T-helper 22 cell (primary cell): ENCODE measurements at places on chromosomes 6 and 20.

DNA sequence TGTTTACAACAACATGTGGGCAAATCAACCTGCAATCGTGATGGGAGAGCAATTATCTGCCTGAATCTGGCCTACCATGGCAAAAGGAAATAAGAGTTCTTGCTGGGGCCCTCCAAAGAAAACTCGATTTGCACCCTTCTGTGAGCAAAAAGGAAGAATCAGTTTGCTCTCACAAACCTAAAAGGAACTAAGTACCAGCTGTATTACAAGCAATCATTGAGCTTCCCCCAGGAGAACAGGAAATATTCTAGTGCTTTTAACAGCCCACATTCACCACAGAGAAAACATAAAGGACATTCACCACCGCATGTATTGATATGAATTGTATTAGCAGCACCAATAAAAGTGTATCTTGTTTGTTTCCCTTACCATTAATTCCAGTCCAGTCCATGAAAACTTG lies 75.0 kb downstream of the MBOAT1 start:
- no peak for DNase-seq

- no peak for DNase-seq
These were observed 521.1 kb downstream of the TFAP2B start for GRCh38 chr6:51339728-51340127.

- no peak for DNase-seq
These were observed 205.6 kb upstream of the RIN2 start for GRCh38 chr20:19552221-19553180.

GRCh38 chr20:21324126-21324525 lies 21.0 kb downstream of the XRN2 start:
- DNase-seq = no peak

- DNase-seq = no peak
These were observed 2.2 kb upstream of the IL20RA start for GRCh38 chr6:137046871-137047412.

DNA sequence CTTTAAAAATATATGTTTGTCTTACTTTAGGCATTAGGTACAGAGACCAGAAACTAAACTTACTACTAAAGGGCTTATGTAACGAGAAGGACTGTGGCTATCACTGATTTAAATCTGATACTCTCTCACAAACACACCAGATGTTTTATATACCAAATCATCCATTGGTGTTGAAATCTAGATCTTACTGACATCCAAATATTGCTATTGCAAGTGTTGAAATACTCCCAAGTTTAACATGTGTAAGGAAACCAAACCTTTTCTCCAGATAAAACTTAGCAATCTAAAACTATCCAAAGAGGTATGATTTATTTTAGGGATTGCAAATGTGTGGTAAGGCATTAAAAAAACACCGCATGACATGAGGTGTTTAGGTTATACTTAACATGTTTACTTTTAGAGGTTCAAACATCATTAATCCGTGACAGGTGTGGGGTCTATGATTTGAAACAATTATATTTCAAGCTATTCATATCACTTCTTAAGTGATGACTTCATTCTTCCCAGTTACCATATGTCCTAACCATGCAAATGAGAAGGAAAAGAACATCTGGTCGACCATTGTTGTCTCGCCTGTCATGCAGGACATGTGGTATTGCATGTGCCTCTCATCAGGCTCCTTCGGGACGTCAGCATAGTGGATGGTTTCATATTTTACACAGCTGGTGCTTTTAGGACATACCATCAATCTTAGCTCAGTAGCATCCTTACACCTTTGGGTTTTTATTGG lies 168.3 kb upstream of the SPACA1 start:
- no peak for DNase-seq

- DNase-seq = no peak
These were observed 19.1 kb downstream of the B4GALT5 start for GRCh38 chr20:49694450-49695071.

GRCh38 chr20:63877755-63878470 lies 12.8 kb downstream of the TPD52L2 start:
- DNase-seq = no peak

GRCh38 chr6:17101422-17102257 lies at the start of gene STMND1:
STMND1 (plus strand) TSS chr6:17102050; CDS start chr6:17102258, 208 bp downstream.
- no peak for DNase-seq

DNA sequence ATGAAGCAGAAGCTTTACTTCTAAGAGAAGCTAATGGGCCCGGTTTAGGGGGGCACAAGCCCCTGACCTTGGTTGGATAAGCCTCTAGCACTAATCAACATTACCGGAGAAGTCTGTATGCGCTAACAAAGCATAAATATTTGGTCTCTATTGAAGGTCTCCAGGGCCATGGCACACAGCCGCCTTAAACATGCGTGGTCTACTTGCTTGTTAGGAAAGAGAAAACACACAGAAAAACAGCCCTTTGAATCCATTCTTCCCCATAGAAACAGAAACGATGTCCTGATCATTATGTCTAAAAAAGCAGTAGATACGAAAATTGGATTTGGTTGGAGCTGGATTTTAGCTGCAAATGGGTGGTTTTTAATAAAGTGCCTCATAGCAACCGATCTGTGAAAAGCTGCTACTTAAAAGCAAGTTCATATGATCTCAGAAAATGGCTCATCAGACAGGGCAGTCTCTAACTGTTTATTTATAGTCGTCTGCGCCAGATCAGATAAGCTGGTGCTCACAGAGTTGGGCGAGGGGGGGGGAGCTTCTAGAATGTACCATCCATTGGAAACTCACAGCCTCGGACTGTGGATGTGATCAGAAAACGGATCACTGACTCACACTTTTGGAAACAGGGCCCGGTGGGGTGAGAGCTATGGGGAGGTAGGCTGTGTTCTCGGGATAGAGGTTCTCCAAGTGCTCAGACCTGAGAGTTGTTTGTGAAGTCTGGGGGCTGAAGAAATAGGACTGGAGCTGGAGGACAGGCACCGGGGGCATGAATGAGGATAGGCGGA lies 35.3 kb upstream of the APCDD1L start:
- no peak for DNase-seq

- no peak for DNase-seq
These were observed 280.3 kb upstream of the SYNCRIP start for GRCh38 chr6:85923013-85923430.

GRCh38 chr6:90369651-90370050 lies 73.0 kb upstream of the BACH2 start:
- no peak for DNase-seq

DNA sequence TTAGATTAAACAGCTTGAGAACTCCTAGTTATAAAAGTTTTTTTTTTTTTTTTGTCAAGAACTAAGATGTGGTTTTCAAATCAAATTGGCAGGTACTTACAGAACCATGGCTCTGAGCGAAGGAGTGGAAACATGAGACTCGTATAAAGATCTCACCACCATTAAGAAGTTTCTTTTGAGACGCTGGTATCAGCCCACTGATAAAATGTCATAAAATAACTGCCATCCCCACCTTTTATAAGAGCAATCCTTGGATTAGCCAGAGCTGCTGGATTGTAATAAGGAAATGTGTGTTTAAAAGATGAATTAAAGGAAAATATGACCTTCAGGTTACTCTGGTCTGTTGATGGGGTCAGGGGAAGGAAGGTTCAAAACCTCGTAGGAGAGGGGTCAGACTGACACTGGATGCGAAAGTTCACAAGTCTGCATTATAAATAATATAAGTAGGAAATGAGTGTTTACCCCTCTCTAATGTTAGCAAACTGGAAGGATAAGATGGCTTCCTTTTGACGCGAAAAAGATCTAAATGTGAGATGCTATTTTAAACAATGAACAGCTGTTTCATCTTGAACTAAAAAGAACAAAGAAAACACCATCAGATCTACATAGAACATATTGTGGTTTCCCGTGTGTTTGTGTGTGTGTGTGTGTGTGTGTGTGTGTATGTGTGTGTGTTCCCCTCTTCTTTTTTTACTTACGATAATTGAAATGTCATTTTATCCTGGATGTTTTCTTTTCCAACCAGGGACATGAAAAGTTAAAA lies 386.8 kb upstream of the JAG1 start:
- DNase-seq = no peak

- DNase-seq = no peak
These were observed 6.6 kb upstream of the ANGPT4 start for GRCh38 chr20:922781-923180.
